ENCODE measurements at places on chromosomes 7 and 10.

GRCh38 chr10:69866688-69867461, 65.2 kb downstream of the COL13A1 start:
- H3K4me1 ChIP-seq, result no peaks in the 10 kb centered on the region
- no peak overlapping the region for H3K27ac ChIP-seq
- H3K4me3 ChIP-seq, result no peak overlapping the region
- H3K36me3 ChIP-seq, result no peaks in the 10 kb centered on the region
- no peaks in the 10 kb centered on the region for H3K27me3 ChIP-seq

DNA sequence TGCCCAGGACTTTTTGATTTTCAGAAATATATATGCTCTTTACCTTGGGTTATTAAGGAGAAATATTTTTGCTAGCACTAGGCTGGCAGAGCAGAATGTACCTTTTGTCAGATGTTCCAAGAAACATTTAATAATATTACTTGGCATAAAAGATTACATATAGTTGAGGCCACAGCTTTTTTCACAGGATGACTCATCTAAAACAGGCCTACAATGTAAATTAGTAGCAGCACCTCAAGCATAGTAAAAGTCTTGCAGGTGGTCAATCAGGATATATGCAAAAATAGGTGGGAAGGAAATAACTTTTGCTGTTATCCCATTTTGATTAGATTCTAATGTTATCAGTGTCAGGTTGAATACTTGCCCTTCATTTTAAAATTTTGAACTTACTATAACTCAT, 14.9 kb upstream of the ITGB1 start:
- no peaks in the 10 kb centered on the region for H3K36me3 ChIP-seq

DNA sequence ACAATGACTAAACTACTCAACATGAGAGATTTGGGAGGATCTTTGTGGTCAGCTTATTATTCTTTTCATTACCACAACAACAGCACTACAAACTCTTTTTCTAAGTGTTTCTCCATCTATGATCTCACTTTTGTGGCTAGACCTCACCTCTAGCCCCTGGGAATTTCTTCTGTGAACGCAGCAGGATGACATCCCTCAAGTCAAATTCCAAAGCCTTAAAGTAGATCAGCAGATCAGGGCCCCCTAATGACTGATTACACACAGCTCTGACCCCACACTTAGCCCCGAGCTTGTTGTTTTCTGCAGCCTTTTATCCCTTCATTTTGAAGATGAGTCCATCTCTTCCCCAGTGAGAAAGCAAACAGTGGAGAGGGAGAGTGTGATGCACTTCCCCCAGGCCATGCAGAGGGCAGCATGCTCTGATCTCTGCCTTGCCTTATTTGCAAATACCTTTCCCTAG, 27.3 kb downstream of the TFAM start:
- no peaks in the 10 kb centered on the region for H3K4me1 ChIP-seq

GRCh38 chr7:85708221-85708620, 521.4 kb upstream of the SEMA3D start:
- no peaks in the 10 kb centered on the region for H3K27me3 ChIP-seq
- H3K36me3 ChIP-seq, result no peaks in the 10 kb centered on the region
- no peak for DNase-seq
- H3K4me3 ChIP-seq, result no peak overlapping the region
- no peak overlapping the region for H3K27ac ChIP-seq

GRCh38 chr7:82210416-82211184, 233.0 kb downstream of the CACNA2D1 start:
- no peak overlapping the region for H3K4me3 ChIP-seq
- no peaks in the 10 kb centered on the region for H3K4me1 ChIP-seq
- DNase-seq, result no peak
- no peak overlapping the region for H3K27ac ChIP-seq

DNA sequence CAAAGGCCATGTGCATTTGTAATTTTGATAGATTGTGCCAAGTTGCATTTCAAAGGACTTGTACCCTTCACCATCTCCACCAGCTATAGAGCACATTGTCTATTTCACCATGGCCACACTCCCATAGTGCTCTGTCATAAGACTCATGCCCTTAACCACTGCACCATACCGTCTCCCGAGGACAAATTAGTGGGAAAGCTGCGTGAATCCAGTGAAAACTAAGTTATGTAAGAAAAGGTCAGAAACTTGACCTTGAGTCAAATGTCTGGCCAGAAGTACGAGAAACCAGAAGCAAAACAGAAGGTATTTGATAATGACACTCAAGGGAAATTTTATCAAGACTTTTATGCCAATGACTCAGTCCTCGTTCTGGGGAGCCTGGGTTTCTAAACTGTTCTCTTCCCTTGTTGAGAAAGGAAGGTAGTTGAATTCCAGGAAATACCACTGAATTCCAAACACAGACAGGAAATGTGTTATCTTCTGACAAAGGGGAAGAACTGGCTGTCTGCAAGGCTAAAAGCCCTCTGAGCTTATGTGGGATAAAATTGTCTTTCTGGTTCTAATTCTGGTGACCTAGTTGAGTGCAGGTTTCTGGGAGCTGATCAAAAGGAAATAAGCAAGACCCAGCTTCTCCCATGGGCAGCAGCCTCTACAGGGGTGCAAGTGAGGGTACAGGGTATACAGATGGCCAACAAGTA, 49.7 kb downstream of the CDK1 start:
- DNase-seq, result no peak
- H3K27me3 ChIP-seq, result no peaks in the 10 kb centered on the region
- H3K4me3 ChIP-seq, result no peak overlapping the region
- no peaks in the 10 kb centered on the region for H3K4me1 ChIP-seq

- DNase-seq, result peak; percentile 77
- H3K27ac ChIP-seq, result peak overlapping the region; percentile 20
- H3K4me1 ChIP-seq, result peaks cover 39% of the 10 kb centered on the region
- peaks cover 30% of the 10 kb centered on the region for H3K36me3 ChIP-seq
These were observed 19.7 kb downstream of the ESYT2 start for GRCh38 chr7:158809596-158809995.

DNA sequence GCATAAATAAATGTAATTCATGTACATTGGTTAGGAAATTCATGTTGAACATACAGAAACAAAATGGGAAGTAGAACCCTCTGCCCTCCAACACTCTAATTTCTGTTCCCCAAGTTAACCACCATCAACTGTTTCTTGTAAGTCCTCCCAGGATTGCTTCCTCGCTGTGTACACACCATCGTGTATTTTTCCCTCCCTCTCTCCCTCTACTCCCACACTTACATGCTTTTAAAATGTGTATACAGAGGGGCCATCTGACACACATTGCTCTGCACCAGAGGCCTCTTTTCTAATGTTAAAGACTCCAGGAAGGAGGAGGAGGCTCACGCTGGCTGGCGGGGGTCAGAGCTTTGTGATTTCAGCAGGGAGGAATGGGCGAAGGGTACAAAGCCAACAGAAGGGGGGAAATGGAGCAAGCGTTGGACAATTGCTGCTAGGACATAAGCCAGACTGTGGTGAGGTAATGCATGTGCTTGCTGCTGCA, 1.9 kb upstream of the EPHA1 start:
- no peaks in the 10 kb centered on the region for H3K36me3 ChIP-seq
- peaks cover 6% of the 10 kb centered on the region for H3K4me1 ChIP-seq
- no peak for DNase-seq

DNA sequence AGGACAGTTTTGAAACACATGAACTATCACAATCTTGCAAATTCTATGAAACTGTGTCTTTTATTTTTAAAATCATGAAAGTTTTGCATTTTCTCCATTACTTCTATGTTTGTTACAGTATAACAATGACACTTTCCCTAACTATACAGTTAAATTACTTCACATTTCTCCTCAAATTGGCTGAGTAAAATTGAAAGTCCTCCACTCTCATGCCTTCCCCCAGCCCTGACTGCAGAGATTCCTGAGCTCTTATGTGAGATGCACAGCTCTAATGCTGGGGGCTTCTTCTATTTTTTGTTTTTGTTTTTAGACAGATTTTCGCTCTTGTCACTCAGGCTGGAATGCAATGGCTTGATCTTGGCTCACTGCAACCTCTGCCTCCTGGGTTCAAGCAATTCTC, 22.7 kb upstream of the MAP3K8 start:
- H3K27me3 ChIP-seq, result no peaks in the 10 kb centered on the region
- H3K27ac ChIP-seq, result no peak overlapping the region
- no peak for DNase-seq

DNA sequence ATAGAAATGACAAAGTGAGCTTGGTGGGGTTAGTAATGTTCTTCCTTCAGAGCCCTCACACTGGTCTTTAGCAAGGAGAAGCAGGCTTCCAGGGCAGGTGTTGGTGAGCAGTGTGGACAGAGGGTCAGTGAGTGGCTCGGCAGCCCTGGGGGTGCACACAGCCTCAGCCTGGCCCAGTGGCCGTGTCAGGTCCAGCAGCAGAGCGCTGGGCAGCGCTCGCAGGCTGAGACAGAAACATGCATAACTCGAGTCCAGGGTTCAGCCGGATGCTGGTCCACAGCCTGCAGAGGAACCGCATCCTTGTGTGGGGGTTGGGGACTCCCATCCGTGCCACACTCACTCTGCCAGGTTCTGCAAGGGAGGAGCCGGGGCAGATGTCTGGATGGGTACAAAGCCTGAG, 11.0 kb upstream of the ZNF853 start:
- no peaks in the 10 kb centered on the region for H3K27me3 ChIP-seq
- H3K27ac ChIP-seq, result no peak overlapping the region
- no peaks in the 10 kb centered on the region for H3K4me1 ChIP-seq
- H3K36me3 ChIP-seq, result peaks cover 13% of the 10 kb centered on the region
- DNase-seq, result no peak

DNA sequence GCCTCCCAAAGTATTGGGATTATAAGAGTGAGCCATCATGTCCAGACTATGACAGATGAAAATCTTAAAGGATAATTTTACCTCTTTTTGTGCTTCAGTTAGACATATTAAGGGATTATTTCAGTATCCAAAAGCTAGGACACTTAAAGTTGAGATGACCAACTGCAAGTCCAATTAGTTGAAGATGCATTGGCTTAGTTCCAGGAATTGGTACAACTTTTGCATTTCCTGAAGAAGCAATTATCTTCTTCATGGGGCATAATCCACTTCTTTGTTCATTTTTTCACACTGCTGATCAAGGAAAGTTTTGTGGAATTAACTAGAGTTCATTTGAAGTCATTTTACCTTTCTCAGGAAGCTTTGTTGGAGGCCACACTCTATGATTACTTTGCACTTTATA, 72.0 kb upstream of the HECW1 start:
- no peaks in the 10 kb centered on the region for H3K36me3 ChIP-seq
- no peaks in the 10 kb centered on the region for H3K27me3 ChIP-seq
- H3K4me1 ChIP-seq, result no peaks in the 10 kb centered on the region
- no peak overlapping the region for H3K4me3 ChIP-seq
- no peak for DNase-seq
- H3K27ac ChIP-seq, result no peak overlapping the region

GRCh38 chr10:28945959-28946358, 268.6 kb downstream of the BAMBI start:
- DNase-seq, result no peak
- H3K36me3 ChIP-seq, result no peaks in the 10 kb centered on the region
- no peaks in the 10 kb centered on the region for H3K4me1 ChIP-seq

DNA sequence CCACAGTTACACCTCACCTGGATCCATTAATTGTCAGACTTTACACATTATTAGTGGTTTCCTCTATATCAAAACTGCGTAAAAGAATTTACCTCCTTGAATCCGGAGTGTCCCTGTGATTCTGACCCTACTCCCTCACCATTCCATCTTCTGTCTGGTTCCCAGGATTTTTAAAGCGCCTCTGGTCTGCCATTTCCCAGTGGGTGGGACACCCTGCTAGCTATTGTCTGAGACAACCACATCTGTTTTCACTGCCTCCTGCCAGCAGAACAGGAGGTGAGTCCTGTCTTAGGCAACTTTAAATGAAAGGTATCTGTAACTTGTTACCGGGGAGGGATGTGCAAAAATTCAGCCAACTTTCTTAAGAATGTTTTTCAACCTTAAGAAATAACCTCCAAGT, 2.3 kb downstream of the MACROH2A2 start:
- DNase-seq, result no peak
- H3K27me3 ChIP-seq, result no peaks in the 10 kb centered on the region

DNA sequence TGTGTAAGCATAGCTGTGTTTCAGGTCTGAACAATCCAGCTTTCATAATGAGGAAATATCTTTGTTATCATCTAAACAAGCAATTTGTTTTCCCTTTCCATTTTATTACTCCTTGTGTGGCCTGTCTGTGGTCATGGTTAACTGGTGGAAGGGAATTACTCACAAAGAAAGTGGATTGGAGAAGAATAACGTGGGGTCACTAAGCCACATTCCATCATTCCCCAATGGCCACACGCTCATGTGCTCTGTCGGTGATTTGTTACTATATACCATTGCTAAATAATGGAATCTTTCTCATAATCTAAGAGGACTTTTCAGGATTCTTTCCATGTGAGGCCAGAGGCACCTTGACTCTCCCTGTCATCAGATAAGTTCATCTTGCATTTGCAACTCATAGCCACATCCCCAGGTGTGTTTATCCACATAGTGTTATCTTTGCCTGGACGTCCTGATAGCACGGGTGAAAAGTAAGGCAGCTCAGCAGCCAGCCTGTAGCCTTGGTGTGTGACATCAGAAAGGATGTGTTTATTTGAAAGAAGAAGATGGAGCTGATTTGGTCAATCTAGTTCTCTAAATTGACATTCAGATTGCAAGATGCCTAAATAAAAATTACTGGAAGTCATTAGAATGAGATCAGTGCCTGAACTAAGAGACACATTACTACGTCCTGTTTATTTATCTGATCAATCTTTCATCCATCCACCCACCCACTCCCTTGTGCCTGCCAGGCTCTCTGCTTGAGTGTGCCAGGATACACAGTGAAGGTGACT, 128.9 kb downstream of the CELF2 start:
- no peak for DNase-seq
- H3K27me3 ChIP-seq, result no peaks in the 10 kb centered on the region
- H3K4me3 ChIP-seq, result no peak overlapping the region

- no peaks in the 10 kb centered on the region for H3K4me1 ChIP-seq
- no peak for DNase-seq
- peaks cover 14% of the 10 kb centered on the region for H3K36me3 ChIP-seq
- no peak overlapping the region for H3K27ac ChIP-seq
- no peak overlapping the region for H3K4me3 ChIP-seq
These were observed 25.7 kb downstream of the COG5 start for GRCh38 chr7:107538001-107538400.
